ENCODE measurements at places on chromosomes 4 and X.

DNA sequence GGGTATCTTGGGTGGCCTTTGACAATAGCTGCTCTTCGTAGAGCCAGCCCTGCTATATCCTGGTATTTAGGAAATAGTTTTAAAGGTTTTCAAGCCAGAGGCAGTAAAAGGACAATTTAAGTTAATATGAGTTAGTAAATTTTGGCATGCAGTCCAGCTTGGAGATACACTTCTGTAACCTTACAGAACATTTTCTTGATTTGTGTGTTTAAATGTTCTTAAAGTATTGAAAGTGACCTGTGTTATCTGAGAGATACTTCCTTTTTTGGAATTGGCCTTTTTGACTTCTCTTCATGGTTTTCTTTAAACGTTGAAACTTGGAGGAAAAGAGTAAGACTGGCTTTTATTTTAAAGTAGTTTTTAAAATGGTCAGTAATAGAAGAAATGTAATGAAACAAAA, 25.5 kb downstream of the PDLIM5 start:
- DNase-seq, result no peak

DNA sequence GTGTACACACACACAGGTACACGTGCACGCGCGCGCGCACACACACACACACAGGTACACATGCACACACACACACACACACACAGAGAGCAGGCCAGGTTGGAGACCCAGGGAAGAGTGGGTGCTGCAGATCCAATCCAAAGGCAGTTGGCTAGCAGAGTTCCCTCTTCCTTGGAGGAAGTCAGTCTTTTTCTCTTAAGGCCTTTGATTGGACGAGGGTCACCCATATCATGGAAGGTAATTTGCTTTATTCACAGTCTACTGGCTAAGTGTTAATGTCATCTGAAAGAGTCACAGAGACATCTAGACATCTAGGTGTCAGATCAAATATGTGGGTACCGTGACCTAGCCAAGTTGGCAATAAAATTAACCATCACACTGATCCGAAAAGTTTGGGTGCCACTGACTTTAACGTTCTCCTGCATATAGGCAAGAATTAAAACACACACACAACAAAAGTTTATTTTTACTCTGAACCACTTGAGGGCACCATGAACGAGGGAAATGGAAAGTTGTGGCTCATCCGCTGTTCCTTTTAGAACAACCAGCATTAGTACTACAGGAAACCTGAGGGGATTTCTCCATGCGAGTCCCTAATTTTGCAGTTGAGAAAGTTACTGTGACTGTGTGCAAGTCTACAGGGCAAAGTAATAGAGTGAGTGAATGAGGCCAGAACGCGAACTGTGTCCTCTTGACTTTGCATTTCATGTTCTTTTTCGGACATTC, 66.0 kb upstream of the STOX2 start:
- DNase-seq, result no peak

DNA sequence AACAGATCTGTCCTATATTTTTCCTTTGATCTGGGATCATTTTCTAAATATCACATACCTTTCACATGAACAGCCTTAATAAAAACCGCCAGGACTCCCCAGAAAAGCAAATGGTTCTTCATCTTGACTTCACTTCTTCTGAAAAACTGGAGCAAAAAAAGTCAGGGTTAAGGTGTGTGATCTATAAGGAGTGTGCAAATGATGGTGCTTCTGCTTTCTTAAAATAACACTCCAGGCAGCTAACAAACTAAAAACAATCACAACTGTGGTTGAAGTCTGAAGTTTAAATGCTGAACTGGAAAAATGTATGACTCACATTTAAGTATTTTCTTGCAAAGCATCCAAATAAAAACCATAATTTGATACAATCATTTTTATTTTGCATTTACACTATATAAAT, at the start of gene JCHAIN:
Gene JCHAIN, minus strand, starts transcription at position 140 of the 400 bp plus-strand sequence. Its CDS starts 18 bp downstream, at position 122.
- no peak for DNase-seq

GRCh38 chr4:175253184-175253902, 335.2 kb downstream of the ADAM29 start:
- DNase-seq, result no peak

DNA sequence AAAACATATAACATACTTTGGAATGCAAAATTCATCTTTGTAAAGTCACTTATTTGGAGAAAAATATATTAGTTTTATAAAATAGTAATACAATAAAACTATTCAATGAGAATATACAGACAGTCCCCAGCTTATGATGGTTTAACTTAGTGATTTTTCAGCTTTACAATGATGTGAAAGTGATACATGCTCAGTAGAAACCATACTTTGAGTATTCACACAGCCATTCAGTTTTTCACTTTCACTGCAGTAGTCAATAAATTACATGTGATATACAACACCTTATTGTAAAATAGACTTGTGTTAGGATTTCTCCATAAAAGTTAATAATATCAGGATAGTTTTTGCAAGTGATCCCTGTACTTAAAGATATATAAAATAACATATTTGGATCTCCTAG, 436.0 kb downstream of the CENPC start:
- no peak for DNase-seq

DNA sequence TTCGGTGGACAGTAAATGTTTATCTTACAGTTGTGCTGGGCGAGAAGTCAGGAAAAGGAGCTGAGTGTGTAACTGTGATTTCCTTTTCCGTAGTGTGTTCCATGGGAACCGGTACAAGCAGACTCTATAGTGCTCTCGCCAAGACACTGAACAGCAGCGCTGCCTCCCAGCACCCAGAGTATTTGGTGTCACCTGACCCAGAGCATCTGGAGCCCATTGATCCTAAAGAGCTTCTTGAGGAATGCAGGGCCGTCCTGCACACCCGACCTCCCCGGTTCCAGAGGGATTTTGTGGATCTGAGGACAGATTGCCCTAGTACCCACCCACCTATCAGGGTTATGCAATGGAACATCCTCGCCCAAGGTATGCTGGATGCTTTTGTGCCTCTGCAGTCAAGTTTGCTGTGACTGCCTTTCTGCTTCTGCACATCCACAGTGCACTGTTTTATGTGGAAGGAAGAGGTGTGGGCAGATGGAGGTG, 27.4 kb downstream of the NOCT start:
- no peak for DNase-seq

- no peak for DNase-seq
These were observed 10.7 kb upstream of the HCCS start for GRCh38 chrX:11100281-11101035.

DNA sequence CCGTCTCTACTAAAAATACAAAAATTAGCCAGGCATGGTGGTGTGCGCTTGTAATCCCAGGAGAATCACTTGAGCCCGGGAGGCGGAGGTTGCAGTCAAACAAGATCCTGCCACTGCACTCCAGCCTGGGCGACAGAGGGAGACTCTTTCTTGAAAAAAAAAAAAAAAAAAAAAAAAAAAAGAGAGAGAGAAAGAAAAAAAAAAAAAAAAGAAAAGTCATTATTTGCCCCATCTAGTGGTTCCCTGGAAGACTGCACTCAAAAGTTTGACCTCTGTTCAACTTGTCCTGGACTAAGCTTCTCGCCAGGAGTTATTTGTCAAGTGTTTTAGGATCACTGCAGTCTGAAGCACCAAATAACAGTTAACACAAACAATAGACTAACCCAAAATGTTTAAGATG, 45.3 kb upstream of the KCTD8 start:
- DNase-seq, result peak; percentile 9

DNA sequence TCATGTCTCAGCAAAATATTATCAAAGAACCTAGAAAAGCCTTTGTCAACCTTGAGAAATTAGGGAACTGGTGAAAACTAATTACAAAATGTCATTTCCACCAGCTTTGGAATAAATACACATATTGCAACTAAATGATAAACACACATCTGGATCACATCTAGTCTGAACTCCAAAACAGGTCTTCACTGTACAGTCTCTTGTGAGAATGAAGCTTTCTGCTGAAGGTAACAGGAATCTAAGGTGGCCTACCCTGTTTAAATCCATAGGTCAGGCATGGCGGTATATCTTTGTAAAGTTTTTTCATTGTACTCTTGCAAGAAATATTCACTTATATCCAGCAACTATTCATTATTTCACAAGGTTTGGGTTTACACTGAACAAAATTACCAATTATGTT, 1.7 kb downstream of the SH3D19 start:
- no peak for DNase-seq

GRCh38 chr4:32087211-32087610, 1367.0 kb downstream of the PCDH7 start:
- no peak for DNase-seq

DNA sequence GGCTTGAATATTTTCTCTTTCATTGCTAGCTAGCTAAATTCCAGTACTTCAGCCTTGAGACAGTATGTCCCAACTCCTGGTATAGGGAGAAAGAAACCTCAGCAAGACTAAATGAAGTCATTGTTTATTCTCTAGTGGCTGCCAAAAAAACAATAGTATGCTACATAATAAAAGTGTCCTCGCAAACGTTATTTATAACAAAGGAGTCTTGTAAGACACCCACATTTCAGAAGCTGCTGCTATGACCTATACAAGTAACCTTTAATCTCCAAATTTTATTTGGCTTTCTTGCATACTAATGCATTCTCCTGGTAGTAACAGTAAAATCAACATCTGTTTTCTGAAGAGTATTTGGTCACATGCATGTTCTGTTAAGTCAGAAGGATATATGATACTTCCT, 28.8 kb downstream of the NEK1 start:
- DNase-seq, result no peak

- DNase-seq, result no peak
These were observed 364.4 kb upstream of the INTU start for GRCh38 chr4:127268367-127268766.

DNA sequence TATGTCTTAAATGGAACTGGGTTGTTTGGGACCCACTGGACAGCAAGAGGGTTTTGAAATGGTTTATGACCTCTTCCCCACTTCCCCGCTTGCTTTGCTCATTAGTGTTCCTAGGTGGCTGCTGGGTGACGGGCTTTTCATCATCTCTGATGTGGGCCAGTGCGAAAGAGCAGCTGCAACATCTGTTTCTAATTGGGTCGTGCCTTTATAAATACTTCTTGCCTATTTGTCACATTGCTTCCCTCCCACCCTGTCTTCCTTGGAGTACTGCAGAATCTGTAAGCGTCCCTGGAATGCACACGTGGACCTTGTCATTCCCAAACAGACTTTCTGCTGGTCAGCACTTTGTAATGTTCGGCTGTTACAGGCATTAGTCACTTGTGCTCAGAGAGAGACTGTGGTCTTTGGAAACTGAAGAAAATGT, 35.2 kb downstream of the SEPTIN11 start:
- DNase-seq, result no peak

DNA sequence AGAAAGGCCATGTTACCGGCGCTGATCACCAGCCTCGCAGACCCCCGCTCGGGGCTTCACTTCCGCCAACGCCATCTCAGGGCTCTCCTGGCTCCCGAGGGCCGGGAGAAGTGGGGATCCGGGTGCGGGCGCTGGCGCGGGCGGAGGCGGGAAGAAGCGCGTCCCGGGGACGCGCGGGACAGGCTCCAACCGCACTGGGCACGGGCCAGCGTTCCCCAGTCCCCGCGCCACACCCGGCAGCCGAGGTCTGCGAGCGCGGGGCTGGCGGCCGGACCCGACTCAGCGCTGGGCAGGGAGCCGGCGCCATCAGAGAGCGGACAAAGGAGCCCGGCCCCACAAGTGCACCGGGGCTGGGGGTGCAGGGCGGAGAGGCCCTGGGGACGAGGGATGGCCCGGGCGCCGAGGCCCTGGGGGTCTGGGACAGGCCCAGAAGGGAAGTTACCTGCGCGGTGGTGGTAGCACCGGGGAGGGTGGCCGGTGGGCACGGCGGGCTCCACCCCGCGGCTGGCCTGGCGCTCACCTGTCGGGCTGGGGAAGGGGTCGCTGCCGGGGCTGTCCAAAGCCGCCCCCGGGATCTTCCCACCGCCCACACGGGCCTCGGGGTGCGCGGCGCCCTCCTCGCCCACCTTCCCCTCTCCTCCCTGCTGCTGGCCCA, 449 bp downstream of the CTPS2 start:
- DNase-seq, result peak; percentile 39

GRCh38 chrX:31099536-31100090, 27.8 kb upstream of the FTHL17 start:
- peak; percentile 39 for DNase-seq

GRCh38 chr4:76716658-76717057, 181.3 kb downstream of the SOWAHB start:
- DNase-seq, result no peak

DNA sequence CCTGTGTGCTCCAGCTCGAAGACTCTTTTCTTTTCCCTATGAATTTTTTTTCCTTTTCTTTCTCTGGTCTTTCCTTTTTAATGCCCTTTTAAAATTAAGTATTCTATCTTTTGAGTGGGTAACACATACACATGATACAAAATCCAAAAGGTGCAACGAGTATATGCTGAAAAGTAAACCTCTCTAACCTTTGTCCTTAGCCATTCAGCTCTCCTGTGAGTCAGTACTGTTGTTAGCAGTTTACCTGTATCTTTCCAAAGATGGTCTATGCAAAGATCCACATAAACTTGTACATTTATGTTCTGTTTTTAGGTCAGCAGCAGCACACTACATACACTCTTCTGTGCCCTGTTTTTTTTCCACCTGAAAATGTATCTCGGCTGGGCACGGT, 28.7 kb downstream of the SLC25A43 start:
- no peak for DNase-seq
